Epithelial cell of proximal tubule (primary cell): ENCODE measurements at places on chromosomes 2 and 18. TPM values are rescaled to one million over a fixed set of nuclear protein-coding genes. Genes with fewer than 3 reads are reported as not detected.

Gene SCYGR4
- not detected in 2 replicates for total RNA-seq

Gene HOXD11
- total RNA-seq: 17.5 and 25.1 TPM in 2 replicates

Gene EHBP1
- 18.1 and 20.9 TPM in 2 replicates for total RNA-seq

Gene KCNG3
- not detected in 2 replicates for total RNA-seq

Gene KCNE4
- total RNA-seq: not detected in 2 replicates

Gene EGR4
- total RNA-seq: 0.07 TPM in 1 of 2 replicates, not detected in the other

Gene RMC1
- 37.0 and 42.5 TPM in 2 replicates for total RNA-seq

Gene PSTPIP2
- total RNA-seq: 7.2 and 11.0 TPM in 2 replicates

Gene SLC38A11
- total RNA-seq: 0.17 TPM in 1 of 2 replicates, not detected in the other
